ENCODE measurements at places on chromosomes 11 and 22. TPM values are rescaled to one million over a fixed set of nuclear protein-coding genes. Genes with fewer than 3 reads are reported as not detected.
A peak's percentile ranks its signal among the peaks of the same experiment; 100 is the strongest.

- no peak for DNase-seq
Measured at GRCh38 chr11:70354629-70355028, 43.7 kb upstream of the CTTN start.

DNA sequence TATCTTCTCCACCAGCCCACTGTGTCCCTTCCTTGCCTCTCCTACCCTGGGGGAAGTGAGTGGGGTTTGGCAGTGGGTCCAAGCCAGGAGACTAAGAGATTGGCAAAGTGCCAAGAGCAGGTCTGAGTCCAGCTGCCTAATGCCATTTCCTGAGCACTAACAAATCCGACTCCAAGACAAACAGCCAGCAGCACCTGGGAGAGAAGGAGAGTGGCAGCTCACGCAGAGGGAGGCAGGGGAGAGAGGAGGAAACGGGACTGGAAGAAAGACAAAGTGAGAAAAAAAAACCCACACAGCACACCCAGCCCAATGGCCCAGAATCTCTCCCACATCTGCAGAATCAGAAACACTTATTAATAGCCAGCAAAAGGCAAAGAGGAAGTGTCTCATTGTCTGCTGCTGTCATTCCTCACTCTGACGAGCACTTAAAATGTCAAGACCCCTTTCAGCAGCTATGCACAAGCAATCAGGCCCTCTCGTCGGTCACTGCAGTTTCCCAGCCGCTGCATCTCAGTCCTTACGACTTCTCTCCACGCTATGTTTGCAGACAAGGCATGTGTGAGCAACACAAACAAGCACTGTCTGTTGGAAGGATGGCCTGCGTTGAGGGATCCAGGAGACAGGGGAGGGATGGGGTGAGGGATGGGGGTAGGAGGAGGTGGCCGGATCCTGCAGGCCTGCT, 558.4 kb upstream of the CADM1 start:
- DNase-seq = no peak

ZNF215 gene
- 2.5 TPM for total RNA-seq

- DNase-seq = no peak
Measured at GRCh38 chr11:324156-324555, 3.5 kb upstream of the IFITM3 start.

TMPRSS13 gene
- total RNA-seq = 4.7 TPM

DNA sequence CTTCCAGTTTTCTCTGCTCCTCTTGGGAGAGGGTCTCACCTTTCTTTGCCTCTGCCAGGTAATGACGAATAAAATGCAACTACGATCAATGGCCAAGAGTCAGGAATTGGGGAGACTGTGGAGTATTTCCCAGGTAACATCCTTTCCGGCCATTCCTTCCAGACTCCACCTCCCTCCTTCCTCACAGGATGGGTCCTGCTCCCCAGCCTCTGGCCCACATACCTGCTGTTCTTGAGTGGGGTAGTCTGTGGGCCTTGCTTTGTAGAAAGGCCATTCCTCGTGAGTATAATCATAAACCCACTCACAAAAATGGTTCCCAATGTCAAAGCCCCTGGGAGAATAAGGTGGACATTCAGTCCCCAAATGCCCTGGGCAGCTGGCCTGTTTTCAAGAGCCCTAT, 1.5 kb upstream of the CPT1B start:
- DNase-seq = no peak

GRCh38 chr22:17369439-17370025, at the start of gene CECR2:
Gene CECR2 (plus strand): TSS chr22:17369460. CDS start chr22:17369784, 324 bp downstream.
- DNase-seq = peak; percentile 36

DNA sequence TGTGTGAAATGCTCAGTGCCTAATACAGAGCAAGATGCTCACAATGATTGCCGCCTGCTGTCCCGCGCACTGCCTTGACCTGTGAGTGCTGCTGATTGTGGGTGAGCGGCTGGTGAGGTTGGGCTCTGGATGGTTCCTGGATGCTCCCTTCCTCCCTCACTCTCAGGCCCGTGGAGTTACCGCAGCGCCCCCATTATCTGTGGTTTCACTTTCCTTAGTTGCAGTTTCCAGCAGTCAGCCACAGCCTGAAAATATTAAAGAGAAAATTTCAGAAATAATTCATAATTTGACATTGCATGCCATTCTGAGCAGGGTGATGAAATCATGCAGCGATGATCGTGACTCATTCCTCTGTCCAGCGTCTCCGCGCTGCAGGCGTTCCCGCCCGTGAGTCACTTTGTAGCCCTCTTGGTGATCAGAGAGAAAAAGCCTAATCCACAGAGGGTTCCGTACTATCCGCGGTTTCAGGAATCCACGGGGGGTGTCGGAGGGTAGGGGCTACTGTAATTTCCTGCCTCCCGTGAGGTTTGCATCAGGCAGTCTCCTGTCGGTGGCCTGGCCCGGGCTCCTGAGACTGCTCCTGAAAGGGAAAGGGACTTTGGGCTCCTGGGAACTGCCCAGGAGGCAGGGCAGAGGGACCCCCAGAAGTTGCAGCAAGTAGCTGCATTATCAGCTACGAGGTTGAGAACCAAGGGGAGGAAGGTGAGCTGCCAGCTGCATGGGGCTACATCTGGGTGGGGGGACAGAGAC, 10.6 kb downstream of the RPL3 start:
- DNase-seq = no peak

DNA sequence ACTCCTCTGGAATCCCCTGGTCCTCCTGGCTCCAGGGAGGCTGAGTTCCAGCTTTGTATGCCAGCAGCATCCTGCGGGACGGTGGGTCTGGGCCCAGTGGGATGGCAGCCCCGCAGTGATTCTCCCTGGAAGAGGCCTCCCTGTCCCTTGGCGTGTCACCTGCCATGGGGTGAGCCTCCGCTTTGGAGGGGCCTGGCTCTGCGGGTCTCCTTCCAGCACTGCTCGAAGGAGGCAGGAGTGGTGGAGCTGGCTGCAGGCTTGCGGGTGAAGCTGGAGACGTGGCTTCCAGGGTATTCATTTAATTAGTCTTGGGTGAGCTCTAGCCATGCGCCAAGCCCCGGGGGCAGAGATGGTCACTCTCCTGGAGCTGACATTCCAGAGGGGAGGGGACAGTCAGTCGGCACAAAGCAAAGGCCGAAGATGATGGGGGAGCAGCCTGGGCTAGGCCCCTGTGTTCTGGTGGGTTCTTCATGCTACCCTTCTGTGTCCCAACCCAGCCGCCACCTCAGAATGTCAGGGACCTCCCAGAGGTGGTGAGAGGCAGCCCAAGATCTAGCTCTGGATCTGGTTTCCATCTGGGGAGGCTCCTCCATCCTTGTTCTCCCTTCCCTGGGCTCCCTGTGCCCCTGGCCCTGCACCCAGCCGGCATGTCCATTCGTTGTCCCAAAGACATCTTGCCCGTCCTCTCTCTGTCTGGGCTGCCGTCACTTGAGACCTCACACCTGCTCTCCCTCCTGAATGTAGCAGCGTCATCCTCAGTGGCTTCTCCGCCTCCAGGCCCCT, 1332.5 kb downstream of the BRD1 start:
- DNase-seq = no peak

PNPLA5 gene
- total RNA-seq = not detected

GRCh38 chr11:99069856-99070444, 49.2 kb downstream of the CNTN5 start:
- no peak for DNase-seq

MFNG gene
- 155 TPM for total RNA-seq

C11orf97 gene
- not detected for total RNA-seq

RIMBP3B gene
- total RNA-seq = 0.16 TPM

- no peak for DNase-seq
Measured at GRCh38 chr22:32737811-32738497, 63.6 kb upstream of the TIMP3 start.

DNA sequence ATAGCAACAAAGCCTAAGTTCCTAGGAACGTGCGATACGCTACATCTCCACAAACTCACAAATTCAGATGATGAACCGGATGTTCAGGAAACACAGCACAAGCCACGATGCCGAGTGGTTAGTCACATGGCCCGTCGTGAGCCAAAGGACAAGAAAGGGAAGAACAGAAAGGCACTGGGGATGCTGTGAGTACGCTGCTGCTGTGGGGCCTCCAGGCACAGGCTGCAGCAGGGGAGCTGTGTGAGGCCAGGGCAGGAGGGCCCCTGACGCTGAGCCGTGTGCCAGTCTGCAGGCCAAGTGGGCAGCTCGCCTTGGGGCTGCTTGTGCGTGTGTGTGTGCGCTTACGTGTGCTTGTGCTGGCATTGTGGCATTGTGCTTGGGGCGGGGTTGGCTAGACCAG, 89.4 kb downstream of the CTTN start:
- DNase-seq = no peak

DNA sequence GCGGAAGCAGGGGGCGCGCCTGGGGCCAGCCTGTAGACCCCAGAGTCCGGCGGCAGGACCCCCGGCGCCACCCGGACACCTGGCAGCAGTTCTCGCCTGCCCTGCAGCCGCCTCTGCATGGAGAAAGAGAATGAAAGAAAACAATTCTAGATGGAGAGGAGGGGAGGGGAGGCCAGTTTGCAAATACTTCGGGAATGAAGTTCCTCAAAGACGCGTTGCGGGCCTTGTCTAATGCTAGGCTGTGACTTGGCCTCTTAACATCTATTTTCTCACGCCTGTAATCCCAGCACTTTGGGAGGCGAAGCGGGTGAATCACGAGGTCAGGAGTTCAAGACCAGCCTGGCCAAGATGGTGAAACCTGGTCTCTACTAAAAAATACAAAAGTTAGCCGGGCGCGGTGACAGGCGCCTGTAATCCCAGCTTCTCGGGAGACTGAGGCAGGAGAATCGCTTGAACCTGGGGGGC, 2.1 kb upstream of the BARX2 start:
- DNase-seq = no peak

RAG2 gene
- not detected for total RNA-seq

GRCh38 chr22:35539910-35540594, 579 bp upstream of the RASD2 start:
- peak; percentile 65 for DNase-seq

- DNase-seq = no peak
Measured at GRCh38 chr11:1333860-1334259, 24.4 kb upstream of the TOLLIP start.

SAC3D1 gene
- total RNA-seq = 14.5 TPM

DNA sequence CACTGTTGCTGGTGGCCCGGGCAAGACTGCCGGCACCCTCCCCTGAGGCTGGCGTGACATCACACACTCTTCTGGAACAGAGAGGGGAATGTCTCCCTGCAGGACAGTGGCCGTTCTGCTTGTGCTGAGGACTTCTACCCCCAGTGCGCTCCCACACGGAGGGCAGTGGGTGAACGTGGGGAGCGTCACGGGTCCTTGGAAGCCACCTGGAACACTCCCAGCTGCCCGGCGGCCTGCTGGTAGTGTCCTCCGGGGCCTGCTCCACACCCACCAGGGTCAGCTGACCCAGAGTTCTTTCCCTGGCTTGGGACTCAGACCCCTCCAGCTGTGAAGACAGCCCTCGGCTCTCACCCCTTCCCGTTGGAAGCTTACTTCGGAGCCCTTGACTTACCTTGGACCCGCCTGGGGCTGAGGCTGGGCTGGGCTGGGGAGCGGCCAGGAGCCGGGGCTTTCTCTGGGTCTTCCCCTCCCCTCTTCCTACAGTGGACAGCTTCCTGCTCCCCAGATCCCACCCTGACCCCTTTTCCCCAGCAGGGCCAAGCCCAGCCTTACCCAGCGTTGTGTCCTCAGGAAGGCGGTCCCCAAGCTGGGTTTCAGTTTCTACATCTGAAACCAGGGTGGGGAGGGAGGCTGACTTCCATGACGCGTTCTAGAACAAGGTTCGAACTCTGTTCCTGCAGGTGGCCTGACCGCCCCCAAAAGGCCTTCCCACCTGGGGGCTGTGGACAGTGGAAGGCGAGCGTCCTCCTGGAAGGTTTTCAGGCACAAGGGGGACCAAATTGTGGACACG, 14.8 kb upstream of the GAL start:
- DNase-seq = no peak

GRCh38 chr22:46974077-46974476, 211.6 kb downstream of the TBC1D22A start:
- no peak for DNase-seq

Measured in activated CD8-positive, alpha-beta T cell treated with anti-CD3 and anti-CD28 coated beads for 36 hours (primary cell).